ENCODE measurements at places on chromosomes 5 and 9.

DNA sequence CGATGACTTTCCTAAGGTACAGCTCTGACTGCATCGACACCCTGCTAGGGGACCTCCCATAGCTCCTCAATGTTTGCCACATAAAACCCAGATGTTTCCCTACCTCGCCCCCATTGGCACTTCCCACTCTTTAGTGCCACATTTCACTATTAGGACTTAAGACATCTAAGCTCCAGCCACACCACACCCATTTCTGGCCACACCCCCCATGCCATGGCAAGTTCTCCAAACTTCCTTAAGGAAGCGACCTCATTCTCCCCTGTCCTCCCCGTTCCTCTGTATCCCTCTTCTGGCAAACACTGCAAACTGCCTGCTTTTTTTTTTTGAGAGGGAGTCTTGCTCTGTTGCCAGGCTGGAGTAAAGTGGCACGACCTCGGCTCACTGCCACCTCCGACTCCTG, 62.9 kb downstream of the USP20 start:
- no peak for DNase-seq

- no peak for DNase-seq
These were observed 716.0 kb upstream of the CHD1 start for GRCh38 chr5:99644822-99645221.

DNA sequence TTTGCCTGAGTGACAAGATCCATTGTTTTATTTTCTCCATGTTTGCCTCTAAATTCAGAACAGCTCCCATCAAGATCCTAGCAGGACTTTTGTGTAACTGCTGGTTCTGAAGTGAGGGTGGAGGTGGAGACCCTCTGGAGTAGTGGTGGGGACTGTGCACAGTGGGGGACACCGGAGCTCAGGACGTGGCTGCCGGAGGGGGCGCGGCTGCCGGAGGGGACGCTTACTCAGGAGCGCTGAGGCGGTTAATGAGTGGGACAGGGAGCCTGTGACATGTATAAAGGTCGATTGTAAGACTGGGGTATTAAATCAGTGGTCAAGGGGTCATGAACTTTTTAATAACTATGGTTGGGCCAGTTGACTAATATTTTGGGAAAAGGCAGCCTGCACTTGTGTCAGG, 127.0 kb upstream of the CACNA1B start:
- DNase-seq: no peak

- no peak for DNase-seq
These were observed 41.6 kb downstream of the GABBR2 start for GRCh38 chr9:98667005-98667640.

- DNase-seq: no peak
These were observed 50.7 kb downstream of the DOCK8 start for GRCh38 chr9:265209-265870.

DNA sequence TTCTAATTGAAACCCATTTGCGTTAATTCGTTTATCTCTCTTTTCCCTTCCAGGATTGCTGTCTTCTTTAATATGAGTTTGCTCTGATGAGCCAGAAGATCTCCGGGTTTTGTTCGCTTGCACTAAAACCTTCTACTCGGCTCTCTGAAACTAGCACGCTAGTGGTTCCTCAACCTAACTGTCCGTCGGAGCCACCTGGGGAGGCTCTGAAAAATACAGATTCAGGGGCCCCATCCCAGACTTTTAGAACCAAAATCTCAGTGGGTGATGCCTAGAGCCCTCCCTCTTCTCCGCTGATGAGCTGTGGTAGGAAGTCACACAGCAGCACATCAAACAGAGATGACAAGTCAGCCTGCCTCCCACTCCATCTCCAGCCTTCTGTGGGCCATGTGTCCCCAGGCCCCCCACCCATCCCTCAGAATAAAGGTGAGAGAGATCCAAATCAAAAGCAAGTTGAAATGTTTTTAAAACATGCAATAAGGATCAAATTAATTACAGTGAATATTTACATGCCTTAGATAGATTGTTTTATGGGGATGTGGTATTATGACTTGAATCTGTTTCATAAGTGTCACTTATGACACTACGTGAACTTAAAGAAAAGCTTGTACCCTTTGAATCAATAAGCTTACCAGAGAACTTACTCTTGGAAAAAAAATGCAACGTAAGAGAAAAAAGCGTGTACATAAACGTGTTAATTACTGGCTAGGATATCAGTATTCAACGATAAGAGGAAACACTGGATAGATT, 16.4 kb downstream of the FCN2 start:
- DNase-seq: no peak

GRCh38 chr5:177018341-177018740, 4.2 kb upstream of the ZNF346 start:
- DNase-seq: no peak

- DNase-seq: no peak
These were observed 214.7 kb downstream of the MAST4 start for GRCh38 chr5:66810848-66811261.

GRCh38 chr9:127853312-127854183, 910 bp downstream of the ENG start:
- no peak for DNase-seq

- DNase-seq: peak; percentile 16
These were observed 20.4 kb upstream of the UBLCP1 start for GRCh38 chr5:159242656-159243055.

DNA sequence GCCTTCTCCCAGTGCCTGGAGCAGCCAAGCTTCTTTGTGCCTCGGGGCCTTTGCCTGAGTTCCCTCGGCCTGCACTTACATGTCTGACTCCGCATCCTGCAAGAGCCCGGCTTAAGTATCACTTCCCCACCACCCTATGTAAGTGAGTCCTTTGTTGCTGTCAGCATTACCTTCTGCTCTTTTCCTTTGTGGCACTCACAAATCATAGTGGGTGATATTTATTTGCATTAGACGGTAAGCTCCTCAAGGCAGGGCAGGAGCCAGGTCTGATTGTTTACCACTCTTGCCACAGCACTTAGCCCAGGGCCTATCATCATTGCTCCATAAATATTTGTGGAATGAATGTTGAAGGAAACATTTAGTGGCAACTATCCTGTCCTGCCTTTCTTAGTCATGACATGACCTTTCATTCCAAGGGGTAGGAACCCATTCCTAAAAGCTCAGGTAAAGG, 4.8 kb downstream of the GM2A start:
- DNase-seq: no peak

DNA sequence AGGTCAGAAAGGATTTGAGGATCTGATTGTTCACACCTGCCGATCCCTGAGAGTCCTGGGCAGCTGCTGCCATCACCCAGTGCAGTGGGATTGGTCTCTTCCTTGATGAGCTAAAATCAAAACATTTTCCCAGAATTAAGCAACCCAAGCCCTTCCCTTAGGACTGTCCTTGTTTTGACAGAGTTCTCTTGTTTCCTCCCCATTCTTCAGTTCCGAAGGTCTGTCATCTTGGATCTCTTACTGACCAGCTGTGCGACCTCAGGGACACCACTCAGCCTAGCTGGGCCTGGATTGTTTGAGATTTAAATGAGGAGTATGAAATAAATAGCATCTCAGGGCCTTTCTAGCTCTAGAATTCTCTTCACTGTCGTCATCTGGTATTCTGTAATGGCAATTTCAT, 90.3 kb upstream of the IQGAP2 start:
- no peak for DNase-seq

GRCh38 chr5:111552492-111552891, 40.2 kb upstream of the STARD4 start:
- peak; percentile 7 for DNase-seq

- DNase-seq: no peak
These were observed 158.5 kb downstream of the NR3C1 start for GRCh38 chr5:143244990-143245389.

GRCh38 chr5:113382731-113383130, 52.1 kb downstream of the TSSK1B start:
- no peak for DNase-seq

DNA sequence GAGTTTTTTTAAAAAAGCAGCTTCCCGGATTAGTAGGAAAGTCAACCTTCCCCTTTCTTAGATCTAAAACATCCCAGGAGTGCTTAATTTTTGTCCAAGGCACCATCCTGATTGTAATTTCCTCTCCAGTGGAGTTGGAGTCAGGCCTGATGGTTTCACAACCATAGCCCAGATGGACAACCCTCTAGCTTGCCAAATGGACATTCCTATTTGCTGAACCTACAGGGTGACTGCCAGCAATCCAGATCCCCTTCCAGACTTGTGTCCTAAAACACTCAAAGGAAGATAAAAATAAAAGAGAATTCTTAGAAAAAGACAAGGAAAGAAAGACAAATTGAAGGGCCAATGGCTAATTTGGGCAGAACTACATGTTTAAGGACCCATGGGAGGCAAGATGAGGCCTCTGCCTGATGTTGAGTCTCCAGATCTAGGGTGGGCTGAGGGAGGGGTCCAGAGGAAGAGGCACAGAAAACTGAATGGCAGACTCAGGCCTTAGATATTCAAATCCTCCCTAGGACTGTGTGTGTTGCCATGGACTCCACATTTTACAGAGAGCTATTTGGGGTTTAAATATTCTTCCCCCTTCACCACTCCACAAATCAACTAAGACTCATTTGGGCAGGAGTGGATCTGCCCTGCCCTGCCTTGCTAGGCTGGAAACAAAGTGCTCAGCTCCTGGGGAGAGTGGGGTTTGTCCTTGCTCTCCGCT, 38.5 kb upstream of the SLC44A1 start:
- DNase-seq: peak; percentile 98

DNA sequence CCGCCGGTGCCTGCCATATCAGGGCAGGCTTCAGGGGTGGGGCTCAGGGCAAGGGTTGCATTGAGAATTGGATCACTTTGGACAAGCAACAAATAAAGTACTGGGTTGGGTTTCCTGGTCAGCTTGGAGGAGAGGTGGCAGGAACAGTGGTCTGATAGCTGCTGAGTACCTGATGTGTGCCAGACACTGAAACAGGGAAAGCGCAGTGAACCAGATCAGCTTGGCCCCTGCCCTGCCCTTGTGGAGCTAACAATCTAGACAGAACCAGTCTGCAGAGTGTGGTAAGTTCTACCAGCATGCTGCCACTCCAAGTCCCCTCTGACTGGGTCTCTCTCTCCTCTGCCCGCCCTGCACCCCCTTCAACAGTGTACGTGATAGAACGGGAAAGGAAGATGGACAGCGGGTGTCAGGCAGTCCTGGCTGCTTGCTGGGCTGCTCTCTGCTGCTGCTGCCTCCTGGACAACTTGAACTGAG, 53.4 kb downstream of the CYSTM1 start:
- DNase-seq: no peak

DNA sequence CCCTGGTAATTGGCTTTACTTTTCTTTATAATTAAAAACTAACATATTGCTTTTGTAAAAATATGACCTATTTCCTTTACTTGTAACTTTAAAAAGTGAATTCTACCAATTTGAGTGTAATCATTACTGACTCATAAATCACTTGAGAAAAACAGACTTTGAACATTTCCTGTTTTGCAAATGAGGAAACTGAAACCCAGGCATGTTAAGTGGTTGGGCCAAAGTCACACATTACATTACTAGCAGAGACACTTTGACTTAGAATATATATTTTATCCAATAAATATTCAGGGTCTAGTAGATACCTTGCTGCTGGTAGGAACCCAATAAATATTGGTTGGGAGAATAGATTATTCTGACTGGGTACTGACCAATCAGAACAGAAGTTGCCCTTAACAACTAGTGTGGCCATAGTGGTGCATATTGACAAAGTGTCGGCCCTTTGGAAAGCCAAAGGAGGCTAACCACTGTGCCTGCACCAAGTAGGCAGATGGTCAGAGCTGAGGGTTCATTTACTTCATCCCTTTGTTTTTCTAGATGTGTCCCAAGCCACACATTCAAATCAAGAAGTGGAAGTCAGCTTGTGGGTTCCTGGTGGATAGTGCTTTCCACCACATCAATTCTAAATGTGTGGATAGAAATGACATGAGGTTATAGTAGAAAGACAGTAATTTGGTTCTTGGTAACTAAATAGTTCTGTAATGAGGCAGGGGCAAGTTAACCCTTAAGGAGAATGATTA, 365.1 kb upstream of the RIOK2 start:
- DNase-seq: no peak

DNA sequence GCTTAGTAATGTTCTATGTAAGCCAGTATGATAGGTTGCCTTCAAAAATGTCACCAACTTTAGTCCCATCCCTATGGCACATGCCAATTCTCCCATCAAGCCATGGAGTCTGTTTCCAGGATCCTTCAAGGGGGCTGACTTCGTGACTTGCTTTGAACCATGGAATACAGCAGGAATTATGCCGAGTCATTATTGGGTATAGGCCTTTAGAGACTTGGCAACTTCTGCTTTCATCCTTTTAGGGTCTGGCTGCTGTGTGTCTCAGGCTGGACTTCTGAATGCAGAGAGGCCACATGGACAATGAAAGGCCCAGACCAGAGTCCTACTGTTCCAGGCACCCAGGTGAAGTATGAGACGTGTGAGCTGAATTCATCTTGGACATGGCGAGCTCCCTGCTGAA, 109.8 kb downstream of the DENND1A start:
- DNase-seq: no peak

GRCh38 chr9:136342181-136343120, 15.1 kb downstream of the GPSM1 start:
- peak; percentile 54 for DNase-seq

- DNase-seq: no peak
These were observed 191.0 kb downstream of the GLIS3 start for GRCh38 chr9:4108754-4109465.

- DNase-seq: no peak
These were observed 3.2 kb downstream of the TEX48 start for GRCh38 chr9:114678795-114679194.

DNA sequence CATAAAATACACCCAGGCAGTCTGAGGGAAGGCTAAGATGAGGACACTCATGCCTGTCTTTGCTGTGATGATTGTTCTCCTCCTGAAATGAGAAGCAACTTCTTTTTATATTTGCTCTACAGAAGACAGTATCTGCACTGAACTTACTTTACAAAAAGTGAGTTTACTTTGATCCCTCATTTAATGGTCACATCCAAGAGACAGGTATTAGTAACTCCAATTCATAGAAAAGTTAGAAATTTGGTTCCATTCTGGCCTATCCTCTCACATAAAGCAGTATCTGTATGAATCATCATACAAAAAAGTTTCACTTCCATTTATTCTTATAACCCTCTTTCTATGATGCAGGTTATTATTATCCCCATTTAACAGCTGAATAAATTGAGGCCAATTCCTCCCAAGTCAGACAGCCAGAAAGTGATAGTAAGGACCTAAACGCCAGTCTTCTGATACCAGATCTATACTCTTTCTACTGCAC, 15.2 kb downstream of the TSTD2 start:
- no peak for DNase-seq

GRCh38 chr9:15485836-15486666, 24.7 kb downstream of the PSIP1 start:
- DNase-seq: peak; percentile 44

DNA sequence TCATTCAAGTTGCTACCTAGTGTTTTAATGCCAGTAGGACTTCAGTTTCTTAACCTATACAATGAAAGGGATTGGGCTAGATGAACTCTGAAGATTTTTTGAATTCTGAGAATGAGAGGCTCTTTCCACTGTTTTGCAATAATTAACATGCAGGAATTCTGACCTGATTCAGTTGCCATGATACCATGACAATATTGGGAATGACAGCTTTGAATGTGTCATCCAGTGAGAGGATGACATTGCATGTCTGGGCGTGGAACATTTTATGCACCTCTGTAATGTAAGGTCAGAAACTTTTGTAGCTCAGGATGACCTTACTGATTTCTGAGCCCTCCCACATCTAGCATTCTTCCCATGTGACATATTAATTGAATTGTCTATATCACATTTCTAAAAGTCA, 30.6 kb upstream of the SPINK5 start:
- DNase-seq: no peak

GRCh38 chr5:115583474-115583873, 18.8 kb downstream of the TICAM2 start:
- no peak for DNase-seq
